GM23338 (cell line): ENCODE measurements at places on chromosomes 12 and 14. TPM values are rescaled to one million over a fixed set of nuclear protein-coding genes. Genes with fewer than 3 reads are reported as not detected.

The SERPINA12 gene
- not detected in 2 replicates for polyA plus RNA-seq

The PROX2 gene
- 0.06 and 0.09 TPM in 2 replicates for polyA plus RNA-seq

The GPX2 gene
- 0.78 TPM in 2 replicates for polyA plus RNA-seq

The FAM90A1 gene
- 0.19 TPM in 1 of 2 replicates, not detected in the other for polyA plus RNA-seq

The ESRRB gene
- polyA plus RNA-seq: 0.09 and 0.31 TPM in 2 replicates

The KRT78 gene
- not detected in 2 replicates for polyA plus RNA-seq

The LARP4 gene
- 76.8 and 88.8 TPM in 2 replicates for polyA plus RNA-seq

The MAP3K9 gene
- polyA plus RNA-seq: 5.3 and 5.8 TPM in 2 replicates

The KIF5A gene
- 9.1 and 11.1 TPM in 2 replicates for polyA plus RNA-seq

The CFAP54 gene
- 0.30 and 0.76 TPM in 2 replicates for polyA plus RNA-seq

The LMNTD1 gene
- polyA plus RNA-seq: not detected in 2 replicates

The GLI1 gene
- 4.8 and 5.6 TPM in 2 replicates for polyA plus RNA-seq

The PRMT5 gene
- polyA plus RNA-seq: 68.8 and 74.5 TPM in 2 replicates

The SDSL gene
- polyA plus RNA-seq: 0.45 TPM in 1 of 2 replicates, not detected in the other

The FBLN5 gene
- polyA plus RNA-seq: 4.3 and 6.0 TPM in 2 replicates

The CCDC88C gene
- 20.8 and 23.6 TPM in 2 replicates for polyA plus RNA-seq

The STAC3 gene
- 0.48 and 0.59 TPM in 2 replicates for polyA plus RNA-seq

The PTPN6 gene
- 35.4 and 40.6 TPM in 2 replicates for polyA plus RNA-seq

The RBP5 gene
- 0.73 and 1.2 TPM in 2 replicates for polyA plus RNA-seq

The PPP1R12A gene
- polyA plus RNA-seq: 124 and 146 TPM in 2 replicates

The MANSC1 gene
- 4.4 and 5.8 TPM in 2 replicates for polyA plus RNA-seq

The KRT2 gene
- not detected in 2 replicates for polyA plus RNA-seq

The STAB2 gene
- polyA plus RNA-seq: not detected in 2 replicates

The NUAK1 gene
- polyA plus RNA-seq: 4.7 and 5.4 TPM in 2 replicates

The RD3L gene
- not detected in 2 replicates for polyA plus RNA-seq

The SLC6A13 gene
- not detected in 2 replicates for polyA plus RNA-seq

The CACNA2D4 gene
- polyA plus RNA-seq: 0.24 TPM in 1 of 2 replicates, not detected in the other

The TSPAN19 gene
- polyA plus RNA-seq: 0.44 and 0.45 TPM in 2 replicates

The LBHD2 gene
- polyA plus RNA-seq: not detected in 2 replicates

The USP44 gene
- 193 and 235 TPM in 2 replicates for polyA plus RNA-seq

The DLGAP5 gene
- polyA plus RNA-seq: 92.7 and 117 TPM in 2 replicates

The LMO3 gene
- 5.8 and 7.9 TPM in 2 replicates for polyA plus RNA-seq

The ABHD12B gene
- 52.8 and 56.9 TPM in 2 replicates for polyA plus RNA-seq

The DHRS2 gene
- 0.48 and 0.92 TPM in 2 replicates for polyA plus RNA-seq

The DIO3 gene
- 0.10 TPM in 2 replicates for polyA plus RNA-seq

The PRR4 gene
- 4.1 and 7.9 TPM in 2 replicates for polyA plus RNA-seq

The CERS5 gene
- polyA plus RNA-seq: 42.7 and 45.4 TPM in 2 replicates

The DEGS2 gene
- polyA plus RNA-seq: 1.0 and 2.2 TPM in 2 replicates
